CD8-positive, alpha-beta memory T cell (primary cell): ENCODE measurements at places on chromosomes 1 and 21.

DNA sequence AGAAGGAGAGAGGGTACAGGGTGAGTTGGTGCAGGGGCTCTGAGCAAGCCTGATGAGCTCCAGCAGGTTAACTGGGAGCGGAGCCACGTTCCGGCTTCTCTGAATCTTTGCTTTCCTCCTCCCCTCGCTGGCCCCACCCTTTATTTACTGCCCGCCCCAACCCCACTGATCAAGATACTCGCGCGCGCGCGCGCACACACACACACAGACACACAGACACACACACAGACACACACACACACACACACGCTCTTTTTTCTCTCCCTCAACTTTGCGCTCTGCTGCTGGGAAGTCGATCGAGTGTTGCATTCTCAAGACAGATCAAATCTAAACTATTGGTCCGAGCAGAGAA is at the start of gene GRIK1:
GRIK1 (minus strand) TSS at position 73 of the 352 bp plus-strand sequence.
- no peak within 1 kb of the TSS for H3K4me3 ChIP-seq
- H3K27ac ChIP-seq, result no peak within 1 kb of the TSS
- DNase-seq, result no peak
- no peaks in the 10 kb centered on the region for H3K36me3 ChIP-seq
- no peaks in the 10 kb centered on the region for H3K4me1 ChIP-seq

DNA sequence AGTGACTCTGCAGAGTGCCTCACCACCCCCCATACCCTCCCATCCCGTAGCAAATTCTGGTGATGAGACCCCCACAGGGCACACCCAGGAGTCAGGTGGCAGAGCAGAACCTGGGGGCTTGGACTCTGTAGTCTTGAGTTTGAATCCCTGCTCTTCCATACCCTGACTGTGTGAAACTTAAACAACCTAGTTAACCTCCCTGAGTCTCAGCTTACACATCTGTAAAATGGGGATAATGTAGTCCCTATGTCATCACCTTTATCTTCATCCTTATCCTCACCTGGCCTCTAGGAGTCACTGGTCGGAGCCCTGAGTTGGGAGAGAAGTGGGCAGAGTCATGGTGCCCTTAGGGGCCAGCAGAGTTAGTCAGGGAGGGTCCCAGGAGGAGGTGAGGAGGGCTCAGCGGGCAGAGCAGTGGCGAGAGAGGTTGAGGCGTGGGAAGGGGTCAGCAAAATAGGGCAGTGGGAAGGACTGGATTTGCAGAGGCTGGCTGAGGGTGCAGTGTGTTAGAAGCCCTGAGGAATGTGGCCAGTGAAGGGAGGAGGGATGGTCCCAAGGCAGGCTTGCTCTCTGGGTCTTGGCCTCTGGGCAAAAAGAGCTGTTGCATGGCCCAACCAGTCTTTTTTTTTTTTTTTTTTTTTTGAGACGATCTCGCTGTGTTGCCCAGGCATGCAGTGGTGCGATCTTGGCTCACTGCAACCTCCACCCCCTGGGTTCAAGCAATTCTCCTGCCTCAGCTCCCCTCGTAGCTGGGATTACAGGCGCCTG is 18.6 kb downstream of the C1orf167 start:
- no peak overlapping the region for H3K27ac ChIP-seq
- H3K4me3 ChIP-seq, result no peak overlapping the region

- no peak overlapping the region for H3K4me3 ChIP-seq
- no peak overlapping the region for H3K27ac ChIP-seq
- H3K36me3 ChIP-seq, result no peaks in the 10 kb centered on the region
These were observed 36.9 kb upstream of the C1orf105 start for GRCh38 chr1:172383536-172383935.

DNA sequence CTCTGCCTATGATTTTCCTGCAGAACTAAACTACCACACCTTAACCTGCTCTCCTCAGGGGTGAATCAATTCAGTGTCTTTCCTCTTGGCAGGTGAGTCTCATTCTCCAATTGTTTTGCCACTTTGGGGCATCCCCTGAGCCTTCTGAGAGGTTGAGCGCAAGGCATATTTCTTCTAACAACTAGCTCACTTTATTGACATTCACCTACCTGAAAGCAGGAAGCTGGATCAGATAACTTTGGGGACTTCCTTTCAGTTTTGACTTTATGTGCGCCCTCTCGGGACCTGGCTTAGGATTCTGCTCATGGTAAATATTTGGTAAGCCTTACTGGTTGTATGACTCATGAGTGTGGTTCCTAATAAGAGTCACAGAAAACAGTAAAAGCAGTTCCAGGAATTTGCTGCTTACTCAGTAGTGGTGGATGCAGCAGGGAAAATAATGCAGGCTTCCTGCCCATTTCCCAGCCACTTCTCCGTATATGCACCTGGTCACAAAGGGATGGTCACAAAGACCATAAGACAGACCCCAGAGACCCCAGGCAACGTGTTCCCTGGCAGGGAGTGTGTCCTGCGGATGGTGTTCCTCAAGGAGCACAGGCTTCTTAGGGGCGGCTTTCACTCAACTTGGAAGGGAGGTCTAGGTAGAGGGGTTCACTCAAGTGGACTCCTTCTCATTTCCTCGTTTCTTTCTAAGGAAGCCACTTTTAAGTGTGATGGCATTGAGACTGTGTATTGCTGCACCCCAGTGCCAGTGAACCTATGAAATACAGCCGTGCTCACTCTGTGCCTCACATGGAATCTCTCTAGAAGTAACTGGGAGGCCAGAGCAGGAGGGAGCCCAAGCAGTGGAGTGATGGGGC is 22.0 kb upstream of the BATF3 start:
- H3K36me3 ChIP-seq, result no peaks in the 10 kb centered on the region
- no peaks in the 10 kb centered on the region for H3K27me3 ChIP-seq
- no peaks in the 10 kb centered on the region for H3K4me1 ChIP-seq
- no peak for DNase-seq

DNA sequence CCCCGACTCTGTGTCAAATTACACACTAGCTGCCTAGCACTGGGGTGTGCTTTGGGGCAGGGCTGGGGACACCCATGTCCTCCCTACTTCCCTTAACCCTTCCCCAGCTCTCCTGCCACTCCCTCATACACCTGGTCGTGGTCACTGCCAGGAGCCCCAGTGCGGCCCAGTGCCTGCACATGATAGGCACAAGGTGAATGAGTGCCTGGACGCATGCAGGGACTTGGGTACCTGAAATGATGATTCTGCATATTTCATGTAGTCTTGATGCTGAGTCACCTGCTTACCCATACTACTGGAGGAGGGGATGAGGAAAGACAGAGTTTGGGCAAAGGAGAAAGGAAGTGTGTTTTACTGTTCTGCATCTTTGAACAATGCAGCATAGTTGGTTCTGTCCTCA is 1.5 kb upstream of the VANGL2 start:
- peaks cover 5% of the 10 kb centered on the region for H3K4me1 ChIP-seq
- DNase-seq, result no peak
- no peak overlapping the region for H3K4me3 ChIP-seq
- H3K36me3 ChIP-seq, result no peaks in the 10 kb centered on the region

- H3K27me3 ChIP-seq, result no peaks in the 10 kb centered on the region
- no peaks in the 10 kb centered on the region for H3K36me3 ChIP-seq
- peak overlapping the region; percentile 77 for H3K27ac ChIP-seq
- peak overlapping the region; percentile 78 for H3K4me3 ChIP-seq
- peak; percentile 59 for DNase-seq
These were observed 2.8 kb upstream of the ECE1 start for GRCh38 chr1:21292984-21293536.

GRCh38 chr21:26900980-26901379 is 55.8 kb upstream of the ADAMTS1 start:
- H3K36me3 ChIP-seq, result no peaks in the 10 kb centered on the region
- H3K4me3 ChIP-seq, result no peak overlapping the region
- H3K27ac ChIP-seq, result no peak overlapping the region
- no peaks in the 10 kb centered on the region for H3K4me1 ChIP-seq
- H3K27me3 ChIP-seq, result no peaks in the 10 kb centered on the region

DNA sequence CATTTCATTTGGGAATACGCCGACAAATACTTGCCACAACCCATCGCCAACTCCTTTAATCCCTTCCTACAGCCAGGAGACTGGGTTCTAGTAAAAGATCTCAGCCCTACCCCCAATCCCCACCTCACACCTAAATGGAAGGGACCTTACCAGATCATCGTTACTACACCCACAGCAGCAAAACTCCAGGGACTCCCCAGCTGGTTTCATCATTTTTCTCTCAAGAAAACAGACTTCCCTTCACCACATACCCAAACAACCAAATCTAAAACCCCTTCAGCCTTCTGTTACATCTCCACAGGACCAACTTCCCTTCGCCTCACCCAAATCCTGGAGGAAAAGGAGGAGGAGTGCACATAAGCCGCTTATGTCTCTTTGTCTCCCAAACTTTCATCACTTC is 23.7 kb upstream of the SLC2A5 start:
- no peaks in the 10 kb centered on the region for H3K4me1 ChIP-seq
- H3K27ac ChIP-seq, result no peak overlapping the region
- no peaks in the 10 kb centered on the region for H3K27me3 ChIP-seq
- no peak overlapping the region for H3K4me3 ChIP-seq

DNA sequence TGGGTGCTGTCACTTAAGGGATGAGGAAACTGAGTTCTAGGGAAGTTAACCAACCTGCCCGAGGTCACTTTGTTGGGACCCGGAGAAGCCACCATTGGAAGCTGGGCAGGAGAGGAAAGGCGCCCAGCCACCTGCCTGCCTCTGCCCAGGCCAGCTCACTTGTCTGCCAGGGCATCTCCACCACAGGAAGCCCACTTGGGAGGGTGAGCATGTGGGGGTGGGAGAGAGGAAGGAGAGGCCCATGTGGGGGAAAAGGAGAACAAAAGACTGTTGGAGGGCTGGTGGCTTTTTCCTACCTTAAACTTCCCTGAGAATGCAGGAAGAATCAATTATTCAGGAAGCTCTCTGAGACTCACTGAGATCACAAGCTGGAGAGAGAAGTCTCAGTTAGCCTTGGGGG is 43.8 kb upstream of the SELENON start:
- H3K27ac ChIP-seq, result no peak overlapping the region
- peaks cover 7% of the 10 kb centered on the region for H3K36me3 ChIP-seq
- DNase-seq, result no peak

GRCh38 chr1:155070158-155070621 is 6.7 kb downstream of the EFNA4 start:
- peak overlapping the region; percentile 24 for H3K27ac ChIP-seq
- no peaks in the 10 kb centered on the region for H3K27me3 ChIP-seq
- no peaks in the 10 kb centered on the region for H3K36me3 ChIP-seq
- peak overlapping the region; percentile 74 for H3K4me3 ChIP-seq
- DNase-seq, result no peak
- peaks cover 20% of the 10 kb centered on the region for H3K4me1 ChIP-seq

DNA sequence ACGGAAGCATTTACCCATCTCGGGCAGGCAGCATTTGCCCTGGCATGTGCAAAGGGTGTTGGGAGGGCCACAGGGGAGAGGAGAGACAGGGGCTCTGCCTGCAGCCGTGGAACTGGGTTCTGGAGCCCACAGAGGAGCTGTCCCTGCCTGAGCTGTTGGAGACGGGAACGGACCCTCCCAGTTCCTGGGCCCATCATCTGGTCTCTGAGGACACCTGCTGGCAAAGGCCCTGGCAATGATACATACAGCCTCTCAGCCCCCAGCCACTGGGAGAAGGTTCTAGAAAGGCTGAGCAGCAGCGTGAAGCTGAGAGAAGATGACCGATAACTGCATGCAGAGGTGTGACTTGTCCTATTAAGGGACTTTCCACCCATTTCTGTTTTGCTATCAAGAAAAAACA is 31.4 kb downstream of the FAAP20 start:
- H3K36me3 ChIP-seq, result no peaks in the 10 kb centered on the region
- no peak overlapping the region for H3K27ac ChIP-seq
- H3K4me3 ChIP-seq, result no peak overlapping the region
- H3K27me3 ChIP-seq, result no peaks in the 10 kb centered on the region
- H3K4me1 ChIP-seq, result no peaks in the 10 kb centered on the region

DNA sequence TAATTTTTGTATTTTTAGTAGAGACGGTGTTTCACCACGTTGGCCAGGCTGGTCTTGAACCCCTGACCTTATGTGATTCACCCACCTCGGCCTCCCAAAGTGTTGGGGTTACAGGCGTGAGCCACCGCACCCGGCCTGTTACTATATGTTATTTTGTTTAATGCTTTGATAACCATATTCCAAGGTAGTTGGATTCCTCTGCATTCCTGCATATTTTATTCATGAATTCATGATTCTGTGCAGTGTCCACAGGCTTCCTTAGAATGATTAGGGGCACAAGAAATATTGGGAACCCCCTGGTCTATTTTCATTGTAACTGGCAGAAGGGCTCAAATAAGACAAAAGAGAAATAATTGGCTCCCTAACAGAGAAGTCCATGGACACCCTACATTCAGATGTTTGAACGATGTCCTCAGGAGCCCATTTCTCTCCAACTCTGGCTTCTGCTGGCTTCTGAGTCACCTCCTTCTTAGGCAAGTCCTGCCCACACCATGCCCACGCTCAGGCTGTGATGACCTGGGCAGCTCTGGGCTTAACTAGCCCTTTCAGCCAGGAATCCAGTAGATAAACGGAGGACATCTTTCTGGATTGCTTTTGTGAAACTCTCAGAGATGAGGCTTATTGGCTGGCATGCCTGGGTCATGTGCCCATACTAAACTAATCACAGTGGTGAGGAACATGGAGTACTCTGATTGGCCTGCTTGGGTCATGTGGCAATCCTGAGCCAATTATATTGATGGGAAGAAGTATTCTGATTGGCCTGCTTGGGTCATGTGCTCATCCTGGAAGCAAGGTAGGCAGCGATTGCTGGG is 32.6 kb downstream of the TNFRSF8 start:
- DNase-seq, result no peak
- H3K4me3 ChIP-seq, result no peak overlapping the region
- no peak overlapping the region for H3K27ac ChIP-seq

DNA sequence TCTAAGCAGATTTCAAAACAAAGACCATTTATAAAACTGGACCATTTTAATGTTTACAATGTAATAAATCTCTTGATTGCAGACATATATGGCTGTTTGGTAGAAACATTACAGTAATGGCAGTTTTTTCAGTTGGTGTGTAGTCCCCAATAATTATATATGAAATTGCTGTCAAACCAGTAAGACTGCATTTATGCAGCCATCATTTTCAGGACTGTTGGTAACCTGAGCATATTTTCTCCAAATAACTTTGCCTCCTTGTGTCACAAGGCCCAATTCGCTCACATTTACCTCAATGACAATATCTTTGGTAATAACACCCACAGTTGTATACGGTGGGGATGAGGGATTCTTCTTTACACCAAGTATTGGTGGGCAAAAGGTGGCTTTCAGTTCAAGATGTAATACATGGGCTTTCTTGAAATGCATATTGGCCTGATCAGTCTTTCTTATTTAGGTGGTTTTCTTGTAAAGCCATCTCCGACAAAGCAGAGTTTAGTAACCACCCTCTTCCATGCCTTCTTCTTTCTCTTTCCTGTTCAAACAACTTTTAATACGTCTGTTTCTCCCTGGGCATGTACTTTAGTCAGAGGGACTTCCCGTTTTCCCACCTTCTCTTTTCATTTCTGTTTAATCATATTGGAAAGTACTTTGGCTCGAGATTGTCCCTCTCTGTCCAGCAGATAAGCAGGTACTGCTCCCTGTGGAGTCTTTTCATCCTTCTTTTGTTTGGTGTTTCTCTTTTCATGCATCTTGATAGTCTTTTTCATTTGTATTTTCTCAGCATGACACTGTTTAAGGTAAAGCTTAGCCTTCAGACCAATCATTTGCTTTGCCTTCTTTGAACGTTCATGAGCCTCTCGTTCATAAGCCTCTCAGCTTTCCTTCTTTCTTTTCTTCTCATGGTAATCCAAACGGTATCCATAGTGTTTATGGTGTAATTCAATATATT is 30.4 kb downstream of the ATP2B4 start:
- no peak overlapping the region for H3K27ac ChIP-seq
- DNase-seq, result no peak
- H3K4me3 ChIP-seq, result no peak overlapping the region

GRCh38 chr1:6128276-6129081 is 51.6 kb downstream of the CHD5 start:
- no peaks in the 10 kb centered on the region for H3K4me1 ChIP-seq
- H3K4me3 ChIP-seq, result no peak overlapping the region
- no peaks in the 10 kb centered on the region for H3K27me3 ChIP-seq
- no peak for DNase-seq
